Fibroblast of skin of right biceps (primary cell): ENCODE measurements at places on chromosomes 5 and 9.

DNA sequence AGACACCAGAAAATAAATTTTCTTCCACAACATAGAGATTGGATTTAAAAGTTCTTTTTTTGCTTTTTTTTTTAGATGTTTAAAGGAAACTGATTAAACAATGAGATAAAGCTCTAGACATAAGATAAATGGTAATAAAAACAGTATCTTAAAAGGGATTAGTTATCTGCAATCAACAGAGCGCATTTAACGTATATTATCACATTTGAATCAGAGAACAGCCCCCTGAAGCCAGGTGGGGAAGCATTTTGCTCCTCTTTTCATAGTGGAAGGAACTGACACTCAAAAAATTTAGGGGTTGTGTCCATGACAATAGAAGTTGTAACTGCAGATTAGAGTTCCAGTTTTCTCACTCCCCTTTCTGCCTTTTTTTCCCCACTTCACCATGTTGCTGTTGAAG is 367.6 kb downstream of the SPATA31D1 start:
- no peak for DNase-seq

- DNase-seq: no peak
Measured at GRCh38 chr5:103217101-103217500, 41.5 kb upstream of the MACIR start.

DNA sequence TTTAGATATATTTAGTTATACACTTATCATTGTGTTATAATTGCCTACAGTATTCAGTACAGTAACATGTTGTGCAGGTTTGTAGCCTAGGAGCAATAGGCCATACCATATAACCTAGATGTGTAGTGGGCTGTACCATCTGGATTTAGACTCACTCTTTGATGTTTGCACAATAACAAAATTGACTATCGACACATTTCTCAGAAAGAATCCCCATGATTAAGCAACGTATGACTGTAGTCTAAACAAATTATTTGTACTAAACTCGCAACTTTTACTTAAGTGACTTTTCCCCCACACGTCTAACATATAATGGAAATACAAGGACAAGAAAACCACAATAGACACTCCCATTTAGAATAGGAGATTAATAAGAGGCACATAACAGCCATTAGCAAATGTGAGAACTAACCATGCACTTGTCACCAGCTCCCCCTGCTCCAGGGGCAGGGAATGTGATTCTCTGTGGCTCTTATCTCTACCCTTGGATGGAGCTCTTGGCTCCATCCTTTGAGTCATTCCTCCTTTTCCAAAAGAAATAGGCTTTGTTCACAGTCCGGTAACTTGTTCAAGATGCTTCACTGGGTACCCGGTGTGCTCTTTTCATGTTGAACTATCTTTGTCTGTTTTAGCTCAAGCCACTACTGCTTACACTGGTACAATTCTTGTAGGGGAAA is 8.7 kb upstream of the B4GALT1 start:
- no peak for DNase-seq

DNA sequence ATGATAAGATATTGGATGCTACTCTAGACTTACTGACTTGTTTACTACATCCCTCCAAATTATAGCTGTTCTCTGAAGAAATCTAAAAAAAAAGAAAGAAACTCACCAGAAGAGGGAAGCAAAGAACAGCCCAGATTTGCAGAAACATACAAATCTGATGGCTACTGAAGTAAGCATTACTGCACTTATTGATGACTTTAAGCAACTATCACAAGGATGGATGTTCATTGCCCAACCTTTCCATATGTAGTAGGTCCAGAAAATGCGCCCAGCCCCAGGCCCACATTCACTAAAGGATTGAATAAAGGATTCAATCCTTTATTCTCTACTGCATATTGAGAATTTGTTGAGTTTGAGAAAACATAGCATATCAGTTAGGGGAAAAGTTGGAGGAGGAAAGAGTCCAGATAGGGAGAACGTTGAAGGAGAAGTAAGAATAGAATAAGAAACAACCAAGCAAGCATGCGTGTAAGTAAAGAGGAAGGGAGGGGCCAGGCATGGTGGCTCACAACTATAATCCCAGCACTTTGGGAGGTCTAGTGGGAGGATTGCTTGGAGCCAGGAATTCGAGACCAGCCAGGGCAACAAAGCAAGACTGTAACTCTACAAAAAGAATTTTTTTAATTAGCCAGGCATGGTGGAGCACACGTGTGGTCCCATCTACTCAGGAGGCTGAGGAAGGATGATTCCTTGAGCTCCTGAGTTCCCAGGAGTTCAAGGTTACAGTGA is 33.8 kb upstream of the DTWD2 start:
- DNase-seq: peak; percentile 41

DNA sequence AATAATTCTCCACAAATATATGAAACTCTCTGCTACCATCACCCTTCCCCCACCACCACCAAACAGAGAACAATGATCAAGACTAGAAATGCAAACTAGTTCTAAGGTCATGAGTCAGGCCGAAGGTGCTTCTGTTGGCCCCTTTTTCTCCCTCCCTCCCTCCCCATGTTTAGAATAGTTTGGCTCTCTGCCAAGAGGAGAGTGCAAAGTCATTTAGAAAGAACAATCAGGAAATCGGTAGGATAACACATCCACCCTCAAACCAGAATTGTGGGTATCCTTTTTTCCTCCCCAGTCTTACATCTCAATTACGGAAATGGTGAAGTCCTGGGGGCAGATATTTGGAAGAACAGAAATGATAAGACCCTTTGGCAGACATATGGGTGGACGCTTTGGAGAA is 170.1 kb downstream of the SLF1 start:
- no peak for DNase-seq
